Non-pigmented ciliary epithelial cell (primary cell): ENCODE measurements at places on chromosomes 2 and 18.

DNA sequence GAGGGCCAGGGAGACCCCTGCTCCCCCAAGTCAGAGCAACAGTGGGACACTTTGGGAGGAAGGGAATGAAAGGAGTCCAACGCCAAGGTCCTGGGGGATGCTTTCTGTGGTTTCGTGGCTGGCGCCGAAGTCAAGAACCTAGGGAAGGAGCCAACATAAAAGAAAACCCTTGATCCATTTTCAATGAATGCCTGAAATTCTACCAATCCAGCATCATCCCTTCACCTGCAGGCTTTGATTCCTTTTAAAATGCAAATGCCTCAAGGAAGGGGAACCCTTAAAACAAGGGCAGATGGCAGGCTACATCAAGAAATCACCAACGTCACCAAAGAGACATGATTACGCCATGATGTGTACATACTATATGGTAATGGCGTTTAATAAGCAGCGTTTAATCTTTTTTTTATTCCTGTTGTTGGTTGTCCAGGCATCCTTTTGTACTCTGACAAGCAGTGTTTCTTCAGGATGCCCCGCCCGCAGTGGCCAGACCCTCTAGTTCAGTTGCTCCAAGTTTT lies 123.3 kb upstream of the SLC1A4 start:
- DNase-seq, result no peak

- DNase-seq, result no peak
Observed at GRCh38 chr2:43898838-43899346, 60.1 kb downstream of the ABCG8 start.

DNA sequence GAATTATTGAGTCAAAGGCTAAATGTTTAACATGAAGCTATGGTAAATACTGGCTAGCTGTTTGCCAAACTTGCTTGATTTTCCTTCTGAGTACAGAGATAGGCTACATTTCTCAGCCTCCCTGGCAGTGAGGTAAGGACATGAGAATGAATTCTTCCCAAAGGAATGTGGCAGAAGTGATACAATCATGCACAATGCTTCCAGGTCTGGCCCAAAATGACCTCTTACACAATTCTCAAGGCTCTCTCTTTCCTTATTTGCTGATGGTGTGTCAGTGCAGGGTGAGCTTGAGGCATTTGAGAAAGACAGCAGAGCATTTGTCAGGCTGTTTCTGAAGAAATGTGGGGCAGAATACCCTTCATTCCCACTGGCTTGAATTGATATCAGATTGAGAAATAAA lies 95.6 kb upstream of the NABP1 start:
- peak; percentile 58 for DNase-seq

DNA sequence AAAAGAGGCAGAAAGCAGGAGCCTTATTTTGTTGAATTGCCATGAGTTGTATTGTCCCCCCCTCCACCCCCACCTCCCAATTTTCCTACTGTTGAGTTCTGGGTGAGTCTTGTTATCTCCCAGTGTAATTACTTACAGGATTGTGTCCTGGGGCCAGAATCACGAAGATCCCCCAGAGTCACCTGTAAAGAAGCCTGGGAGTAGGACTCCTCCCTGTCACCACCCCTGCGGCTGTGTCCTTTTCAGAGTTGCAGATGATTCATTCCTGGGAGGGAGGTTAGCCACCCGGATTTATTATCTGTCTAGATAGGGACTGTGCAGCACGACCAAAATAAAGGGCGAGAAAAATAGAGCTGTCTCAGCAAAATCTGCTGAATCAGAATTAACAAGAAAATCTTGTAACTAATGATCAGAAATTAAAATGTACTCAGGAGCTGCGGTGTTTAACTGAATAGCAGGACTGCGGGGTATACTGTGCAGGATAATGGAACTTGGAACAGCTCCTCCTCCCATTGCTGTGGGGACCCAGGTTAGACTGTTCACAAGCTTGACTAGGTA lies 81.7 kb upstream of the CAPN13 start:
- no peak for DNase-seq

GRCh38 chr18:58493516-58494253 lies 135.2 kb downstream of the ALPK2 start:
- DNase-seq, result peak; percentile 59
